Activated CD4-positive, alpha-beta T cell treated with anti-CD3 and anti-CD28 coated beads for 24 hours (primary cell): ENCODE measurements at places on chromosomes 2 and 18.

DNA sequence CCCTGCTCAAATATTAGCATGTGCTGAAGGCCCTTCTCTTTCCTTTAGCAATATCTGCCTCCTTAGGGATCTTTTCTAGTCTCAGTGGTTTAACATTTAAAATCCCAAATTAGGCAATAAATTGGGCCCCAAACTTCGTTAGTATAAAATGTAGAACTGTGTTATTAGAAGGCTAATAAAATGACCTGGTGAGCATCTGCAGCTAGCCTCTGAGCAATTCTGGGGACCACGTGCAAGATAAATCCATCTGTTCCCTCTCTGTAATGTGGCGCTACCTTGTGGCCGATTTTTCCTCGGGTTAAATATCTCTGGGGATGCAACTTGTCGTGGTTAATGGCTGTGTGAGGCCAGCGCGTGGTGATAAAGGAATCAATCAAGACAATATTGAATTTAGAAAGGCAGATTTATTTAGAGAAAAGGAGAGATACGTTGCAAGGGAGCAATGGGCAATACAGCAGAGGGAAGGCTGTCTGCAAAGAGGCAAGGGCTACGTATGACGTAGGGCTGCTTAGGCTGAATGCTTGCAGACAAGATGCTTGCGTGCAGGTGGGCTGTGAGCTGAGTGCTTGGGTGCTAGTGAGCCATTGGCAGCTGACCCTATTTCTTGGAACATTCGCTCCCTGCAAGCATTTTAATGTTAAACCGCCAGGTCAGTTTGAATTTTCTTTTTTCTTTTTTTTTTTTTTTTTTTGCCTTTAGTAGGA, 18.5 kb upstream of the IL36G start:
- DNase-seq: no peak

GRCh38 chr2:39069136-39069515, 51.7 kb downstream of the SOS1 start:
- DNase-seq: no peak

GRCh38 chr2:213119061-213119809, 32.2 kb downstream of the IKZF2 start:
- no peak for DNase-seq

DNA sequence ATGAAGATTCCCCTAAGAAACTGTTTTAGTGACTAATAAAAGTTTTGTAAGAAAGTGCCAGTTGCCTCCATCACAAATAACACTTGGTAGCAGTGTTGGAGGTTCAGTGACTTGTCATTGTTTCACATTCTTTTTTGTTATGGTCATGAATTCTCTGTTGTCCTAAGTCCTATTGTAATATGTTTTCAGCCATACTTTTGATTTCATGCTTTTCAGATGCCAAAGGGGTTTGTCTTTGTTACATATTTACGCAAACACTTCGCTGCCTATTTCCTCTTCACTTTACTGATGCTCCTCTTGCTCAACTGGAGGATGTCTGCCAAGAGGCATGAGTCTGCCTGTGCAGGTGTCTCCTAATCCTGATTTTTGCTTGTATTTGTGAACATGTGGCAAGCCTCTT, 66.6 kb downstream of the PHLPP1 start:
- DNase-seq: no peak

- no peak for DNase-seq
Observed at GRCh38 chr2:104412384-104412783, 441.5 kb upstream of the POU3F3 start.

DNA sequence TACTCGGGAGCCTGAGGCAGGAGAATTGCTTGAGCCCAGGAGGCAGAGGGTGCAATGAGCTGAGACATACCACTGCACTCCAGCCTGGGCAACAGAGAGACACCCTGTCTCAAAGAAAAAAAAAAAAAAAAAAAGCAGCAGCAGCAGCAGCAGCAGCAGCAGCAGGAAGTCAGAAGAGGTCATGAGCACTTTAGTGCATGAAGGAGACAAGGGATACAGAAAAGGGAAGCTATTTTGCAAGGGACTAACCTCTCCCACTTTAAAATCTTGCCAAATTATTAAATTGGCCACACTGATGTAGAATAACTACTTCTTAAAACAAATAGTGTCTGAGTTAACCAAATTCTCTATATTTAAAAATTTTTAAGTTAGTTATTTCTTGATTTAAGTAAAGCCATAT, 113.4 kb upstream of the PDE1A start:
- DNase-seq: no peak

DNA sequence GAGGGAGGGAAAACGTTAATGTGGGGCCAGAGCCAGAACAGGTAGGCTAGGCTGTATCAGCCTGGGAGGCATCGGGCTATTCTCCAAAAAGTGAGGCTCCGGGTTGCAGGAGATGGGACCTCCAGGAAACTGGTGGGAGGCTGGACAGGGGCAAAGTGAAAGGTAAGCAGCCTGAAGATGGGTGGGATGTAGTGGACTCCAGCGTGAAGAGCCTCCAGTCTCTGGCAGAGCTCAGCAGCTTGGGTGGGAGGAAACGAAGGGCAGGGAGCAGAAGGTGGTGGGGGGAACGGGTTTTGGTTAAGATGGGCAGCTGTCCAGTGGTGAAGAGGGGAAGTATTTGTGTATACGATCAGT, 3.1 kb upstream of the EMX1 start:
- DNase-seq: no peak

GRCh38 chr2:241853651-241854341, 4.9 kb downstream of the PDCD1 start:
- DNase-seq: no peak

DNA sequence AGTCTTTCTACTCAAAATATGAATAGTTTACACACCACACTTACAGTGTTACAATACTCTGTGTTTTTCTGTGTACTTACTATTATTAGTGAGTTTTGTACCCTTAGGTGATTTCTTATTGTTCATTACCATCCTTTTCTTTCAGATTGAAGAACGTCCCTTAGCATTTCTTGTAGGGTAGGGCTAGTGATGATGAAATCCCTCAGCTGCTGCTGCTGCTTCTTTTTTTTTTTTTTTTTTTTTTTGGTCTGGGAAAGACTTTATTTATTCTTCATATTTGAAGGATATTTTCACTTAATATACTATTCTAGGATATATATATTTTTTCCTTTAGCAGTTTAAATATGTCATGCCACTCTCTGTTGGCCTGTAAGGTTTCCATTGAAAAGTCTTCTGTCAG, 29.0 kb upstream of the SERPINB2 start:
- DNase-seq: no peak

DNA sequence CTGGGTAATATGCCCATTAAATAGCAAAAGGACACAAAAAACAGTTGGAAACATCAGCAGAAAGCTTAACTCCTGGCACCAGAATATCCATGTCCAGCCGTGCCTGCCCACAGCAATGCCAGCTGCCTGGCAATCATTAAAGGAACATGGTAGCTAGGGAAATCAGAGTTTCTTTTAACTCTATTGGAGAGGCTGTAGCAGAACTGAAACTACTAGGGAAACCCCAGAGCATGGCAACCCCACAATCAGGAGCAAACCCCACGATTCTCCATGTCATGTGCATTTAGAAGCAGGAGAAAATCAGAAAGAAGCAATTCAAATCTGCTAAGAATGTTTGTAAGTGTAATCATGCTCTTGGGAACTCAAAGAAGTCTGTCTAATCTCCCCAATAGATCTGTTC, 409.0 kb upstream of the SMIM21 start:
- DNase-seq: no peak

- DNase-seq: no peak
Observed at GRCh38 chr18:80208620-80209019, 38.7 kb downstream of the PARD6G start.

DNA sequence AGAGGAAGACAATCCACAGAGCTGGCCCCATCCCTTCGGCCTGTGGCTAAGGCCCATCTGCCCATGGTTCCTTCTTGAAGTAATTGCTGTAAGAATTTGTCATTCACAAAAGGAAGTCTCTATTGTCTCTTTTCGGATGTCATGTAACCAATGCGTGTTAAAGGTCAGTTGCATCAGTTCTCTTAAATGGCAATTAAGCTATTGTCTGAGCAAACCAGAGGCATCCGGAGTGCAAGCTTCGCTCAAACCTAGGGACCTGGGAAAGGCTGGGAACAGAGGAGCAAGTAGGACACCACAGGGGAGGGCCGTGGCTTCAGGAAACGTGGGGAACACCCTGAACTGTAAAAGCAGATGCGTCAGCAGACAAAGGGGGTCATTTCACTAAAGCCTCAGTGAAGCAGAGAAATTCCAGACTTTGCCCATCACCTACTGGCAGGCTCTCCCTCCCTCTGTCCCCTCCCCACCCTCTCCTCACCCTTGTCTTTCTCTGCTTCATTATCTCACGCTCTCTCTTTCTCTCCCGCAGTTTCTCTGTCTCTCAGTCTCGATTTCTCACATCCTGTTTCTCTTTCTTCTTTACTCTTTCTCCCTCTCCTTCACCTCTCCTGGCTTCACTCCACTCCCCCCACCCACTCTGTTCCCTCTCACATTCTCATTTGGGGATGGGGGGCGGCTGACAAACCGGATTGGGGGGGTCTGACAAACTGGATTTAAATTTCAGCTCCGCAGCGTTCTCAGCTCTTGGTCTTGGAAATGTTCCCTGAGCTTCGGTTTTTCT, 204.6 kb upstream of the TNP1 start:
- no peak for DNase-seq

DNA sequence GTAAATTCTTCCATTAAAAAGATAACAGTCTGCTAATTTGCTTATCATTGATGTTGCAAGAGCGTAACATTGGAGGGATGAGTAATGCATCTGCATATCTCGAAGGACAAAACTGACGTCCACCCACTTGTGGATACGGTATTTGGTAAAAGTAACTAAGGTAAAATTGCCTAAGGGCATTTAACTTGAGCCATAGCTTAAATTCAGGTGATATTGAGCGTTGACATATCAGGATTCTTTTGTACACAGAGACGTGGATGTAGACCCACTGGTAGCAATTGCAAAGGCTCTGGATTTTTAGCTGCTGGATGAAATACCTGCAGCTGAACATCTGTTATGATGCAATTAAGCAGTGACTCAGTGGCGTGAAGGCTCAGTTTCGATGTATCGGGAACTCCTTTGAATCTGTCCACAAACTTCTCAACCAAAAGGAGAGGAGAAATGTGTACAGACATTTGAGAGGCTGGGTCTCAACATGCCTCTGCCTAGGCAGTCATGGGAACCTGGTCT, 119.3 kb downstream of the SPTBN1 start:
- no peak for DNase-seq

- no peak for DNase-seq
Observed at GRCh38 chr2:126793885-126794613, 104.6 kb upstream of the TEX51 start.

- no peak for DNase-seq
Observed at GRCh38 chr2:240329116-240329665, 106.3 kb upstream of the GPC1 start.

GRCh38 chr2:41180387-41180786, 728.5 kb upstream of the SLC8A1 start:
- DNase-seq: no peak

DNA sequence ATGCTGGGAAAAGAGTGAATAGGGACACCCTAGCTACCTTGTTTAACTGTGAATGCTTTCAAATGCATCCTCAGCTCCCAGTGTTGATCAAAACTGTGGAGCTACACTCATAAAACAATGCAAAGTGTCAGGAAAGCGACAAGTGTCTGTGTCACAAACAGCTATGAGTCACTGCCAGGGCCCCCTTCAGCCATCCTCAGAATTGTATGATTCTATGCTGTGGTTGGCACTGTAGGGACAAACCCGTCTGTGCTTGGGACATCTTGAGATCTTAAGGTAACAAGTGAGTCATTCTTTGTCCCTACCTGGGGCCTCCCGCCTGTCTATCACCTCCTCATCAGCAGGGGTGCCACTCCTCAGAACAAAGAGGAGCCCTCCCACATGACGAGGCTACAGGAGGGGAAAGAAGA, 42.4 kb downstream of the KLF7 start:
- peak; percentile 43 for DNase-seq

GRCh38 chr2:236659758-236660150, 90.1 kb downstream of the ACKR3 start:
- no peak for DNase-seq

DNA sequence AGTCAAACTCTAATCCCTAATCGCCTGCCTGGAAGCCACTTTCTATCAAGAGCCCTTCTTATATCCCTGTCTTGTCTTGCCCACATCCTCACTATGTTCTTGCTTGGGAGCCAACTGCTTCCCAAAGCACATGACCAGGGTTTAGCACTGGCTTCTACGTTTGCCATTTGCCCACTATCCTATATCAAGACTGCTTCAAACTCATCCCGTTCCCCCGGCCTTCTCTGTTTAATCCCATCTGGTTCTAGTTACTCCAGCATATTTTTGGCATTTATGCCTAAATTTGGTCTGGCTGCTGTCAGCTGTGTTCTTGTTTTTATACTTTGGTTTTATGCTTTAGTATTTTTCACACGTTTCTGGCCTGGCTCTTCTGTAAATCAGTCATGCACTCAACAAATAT, 40.2 kb downstream of the POLR1A start:
- DNase-seq: no peak

GRCh38 chr2:72082021-72082601, 65.6 kb downstream of the CYP26B1 start:
- no peak for DNase-seq

GRCh38 chr18:64592246-64592645, 443.4 kb upstream of the LINC00305 start:
- DNase-seq: no peak

- no peak for DNase-seq
Observed at GRCh38 chr18:46660957-46661749, 4.1 kb upstream of the LOXHD1 start.

- no peak for DNase-seq
Observed at GRCh38 chr2:136025057-136025973, 39.9 kb upstream of the DARS1 start.

- no peak for DNase-seq
Observed at GRCh38 chr2:101329026-101329425, 20.5 kb upstream of the RNF149 start.

DNA sequence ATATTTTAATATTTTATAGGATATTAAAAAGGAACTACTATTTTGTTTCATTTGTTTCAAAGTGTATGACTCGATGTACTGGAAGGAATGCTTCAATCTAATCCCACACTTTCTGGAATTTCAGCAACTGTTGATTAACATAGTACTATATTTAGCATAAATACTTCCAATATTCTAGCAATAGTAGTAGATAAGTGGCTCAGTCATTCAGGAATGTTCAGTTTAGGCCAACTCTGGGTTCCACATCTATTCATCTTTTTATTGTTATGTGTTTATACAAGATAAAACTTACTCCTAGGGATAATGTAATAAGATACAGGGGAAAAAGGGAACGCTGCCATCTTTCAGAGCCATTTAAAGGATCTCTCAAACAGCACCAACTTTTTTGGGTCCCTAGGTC, 22.3 kb upstream of the ORC2 start:
- no peak for DNase-seq
